ENCODE measurements at places on chromosomes 1 and 21. TPM values are rescaled to one million over a fixed set of nuclear protein-coding genes. Genes with fewer than 3 reads are reported as not detected.

- H3K4me3 ChIP-seq, result no peak overlapping the region
- H3K4me1 ChIP-seq, result peaks cover 35% of the 10 kb centered on the region
- no peak overlapping the region for H3K27ac ChIP-seq
- H3K36me3 ChIP-seq, result no peaks in the 10 kb centered on the region
- peaks cover 2% of the 10 kb centered on the region for H3K27me3 ChIP-seq
Observed at GRCh38 chr1:116256875-116257274, 116.2 kb upstream of the ATP1A1 start.

DNA sequence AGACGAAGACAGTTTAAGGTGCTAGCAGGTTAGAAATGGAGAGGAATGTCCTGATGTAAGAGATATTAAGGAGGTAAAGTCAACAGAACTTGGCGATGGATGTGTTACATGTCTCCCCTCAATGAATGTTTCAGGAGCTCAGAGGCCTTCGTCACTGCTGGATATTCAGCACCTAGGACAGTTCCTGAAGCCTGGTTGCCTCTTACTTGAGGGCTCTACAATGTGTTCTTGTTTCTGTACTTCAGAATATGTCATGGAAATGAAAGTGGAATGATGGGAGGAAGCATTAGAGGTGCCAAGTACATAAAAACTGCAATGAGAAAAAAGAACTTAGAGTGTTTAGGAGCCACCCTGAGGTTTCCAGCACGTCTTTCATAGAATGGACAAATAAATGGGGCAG lies 17.7 kb downstream of the TNR start:
- H3K27ac ChIP-seq, result no peak overlapping the region
- H3K4me1 ChIP-seq, result no peaks in the 10 kb centered on the region
- no peak overlapping the region for H3K4me3 ChIP-seq
- H3K36me3 ChIP-seq, result no peaks in the 10 kb centered on the region
- no peaks in the 10 kb centered on the region for H3K27me3 ChIP-seq

MATN1 gene
- 0.44 TPM for total RNA-seq

DNA sequence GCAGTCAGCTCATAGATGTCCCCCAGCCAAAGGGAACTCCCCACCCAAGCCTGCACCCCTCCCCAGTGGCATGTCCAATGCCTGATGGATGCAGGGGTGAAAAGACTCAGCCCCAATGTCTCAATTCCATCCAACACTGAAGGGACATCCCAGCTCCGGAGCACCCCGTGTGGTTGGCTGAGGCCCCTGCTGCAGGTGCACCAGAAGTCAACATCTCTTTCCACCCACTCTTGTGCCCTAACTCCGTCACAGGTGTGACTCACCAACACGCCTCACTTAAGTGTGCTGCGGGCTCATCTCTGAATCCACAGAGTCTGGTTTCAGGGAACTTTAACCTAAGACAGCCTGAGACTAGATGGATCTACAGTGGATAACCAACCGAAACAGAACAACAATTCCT lies 40.9 kb upstream of the ZBTB18 start:
- H3K36me3 ChIP-seq, result no peaks in the 10 kb centered on the region
- no peak overlapping the region for H3K4me3 ChIP-seq
- peaks cover 4% of the 10 kb centered on the region for H3K4me1 ChIP-seq

Data from activated T-helper 2 cell treated with anti-CD3 and anti-CD28 coated beads, Interferon-gamma antibody, Interleukin-2, Interleukin-4, amounts not matched to agents 10 μg/mL and 5 μg/mL and 100 μg/mL, durations not matched to agents 14 hours and 24 hours and 36 hours (primary cell).